Fibroblast of the aortic adventitia (primary cell): ENCODE measurements at places on chromosomes 7 and 10.

GRCh38 chr7:150631866-150632864 is at the start of gene GIMAP6:
TSS of gene GIMAP6 (minus strand) at chr7:150632385. CDS start at chr7:150630142, 2,243 bp downstream.
- DNase-seq: no peak

DNA sequence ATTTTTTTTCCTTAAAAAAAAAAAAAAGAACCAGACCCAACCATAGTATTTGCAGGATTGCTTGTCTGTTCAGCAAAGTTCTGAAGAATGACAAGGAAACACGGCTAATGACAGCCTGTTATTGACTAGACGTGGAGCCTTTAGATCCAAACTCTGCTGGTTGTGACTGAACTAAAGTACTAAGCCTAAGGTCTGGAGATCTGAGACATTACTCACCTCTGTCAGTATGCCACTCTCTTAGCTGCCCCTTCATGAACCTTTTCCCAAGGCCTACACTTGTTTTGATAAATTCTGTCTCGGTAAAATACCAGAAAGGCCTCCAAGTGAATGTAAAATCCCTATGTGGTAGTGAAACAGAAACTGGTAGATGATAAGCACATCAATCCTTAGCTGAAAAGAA is 101.0 kb downstream of the CABCOCO1 start:
- no peak for DNase-seq

DNA sequence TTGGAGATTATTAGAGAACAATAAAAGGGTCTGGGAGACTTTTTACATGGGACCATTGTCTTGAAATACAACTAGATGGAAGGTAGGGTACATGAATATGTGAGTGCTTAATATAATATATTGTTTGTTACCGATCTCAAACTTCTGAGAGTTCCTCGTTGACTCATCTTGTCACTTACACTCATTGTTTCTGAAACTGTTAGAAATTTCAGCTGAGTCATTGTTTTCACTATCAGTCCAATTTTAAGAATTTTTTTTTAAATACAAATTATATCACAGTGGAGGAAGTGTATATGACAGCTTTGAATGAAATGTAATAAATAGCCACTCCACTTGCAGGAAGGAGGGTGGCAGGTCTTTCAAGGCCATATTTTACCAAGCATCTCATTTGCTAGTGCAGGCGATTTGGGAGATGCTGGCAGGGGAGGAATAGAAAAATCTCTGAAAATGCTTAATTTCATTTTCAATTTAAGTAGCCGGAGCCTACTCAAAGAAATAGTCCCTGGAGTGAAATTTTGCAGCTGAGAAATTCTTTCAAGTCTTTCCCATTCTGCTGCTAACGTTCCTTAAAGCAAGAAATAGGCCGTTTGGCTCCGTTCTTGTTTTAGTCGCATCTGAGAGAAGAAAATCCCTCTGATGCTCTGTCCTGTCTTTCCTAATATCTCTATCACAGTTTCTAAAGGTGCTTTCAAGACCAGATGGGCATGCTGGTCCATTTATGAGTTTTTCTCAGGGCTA is 1404.2 kb upstream of the CELF2 start:
- no peak for DNase-seq

- no peak for DNase-seq
These were observed 34.5 kb upstream of the TTYH3 start for GRCh38 chr7:2597273-2597640.
